ENCODE measurements at places on chromosomes 1 and 21. TPM values are rescaled to one million over a fixed set of nuclear protein-coding genes. Genes with fewer than 3 reads are reported as not detected.

DNA sequence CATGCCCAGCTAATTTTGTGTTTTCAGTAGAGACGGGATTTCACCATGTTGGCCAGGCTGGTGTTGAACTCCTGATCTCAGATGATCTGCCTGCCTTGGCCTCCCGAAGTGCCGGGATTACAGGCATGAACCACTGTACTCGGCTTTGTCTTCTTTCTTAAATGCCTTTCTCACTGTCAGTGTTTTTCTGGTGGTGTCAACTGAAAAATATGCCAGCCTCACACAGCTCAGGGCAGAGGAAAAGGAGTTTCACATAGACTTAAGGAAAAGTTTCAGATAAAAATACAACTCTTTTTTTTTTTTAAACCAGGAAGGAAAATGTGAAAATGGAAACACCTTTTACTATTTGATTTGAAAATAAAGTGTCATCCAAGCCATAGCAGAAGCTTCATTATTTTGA, 4.6 kb upstream of the MAB21L3 start:
- no peak for DNase-seq

- DNase-seq = no peak
These were observed 90.8 kb upstream of the SLC25A33 start for GRCh38 chr1:9448132-9449109.

DNA sequence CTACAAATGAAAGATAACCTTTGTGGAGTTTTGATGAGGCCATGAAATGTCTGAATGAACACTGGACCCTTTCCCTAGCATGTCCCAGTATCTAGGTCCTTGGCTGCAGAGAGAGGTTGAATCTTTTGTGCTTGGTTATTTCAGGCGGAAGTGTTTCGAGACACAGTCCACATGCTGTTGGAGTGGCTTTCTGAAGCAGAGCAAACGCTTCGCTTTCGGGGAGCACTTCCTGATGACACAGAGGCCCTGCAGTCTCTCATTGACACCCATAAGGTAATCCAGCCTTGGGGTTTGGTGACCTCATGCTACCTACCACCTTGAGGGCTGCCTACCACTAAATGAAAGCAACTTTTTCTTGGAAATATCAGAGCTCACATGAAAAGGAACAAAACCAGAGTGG, 38.9 kb upstream of the BMP8A start:
- DNase-seq = no peak

DNA sequence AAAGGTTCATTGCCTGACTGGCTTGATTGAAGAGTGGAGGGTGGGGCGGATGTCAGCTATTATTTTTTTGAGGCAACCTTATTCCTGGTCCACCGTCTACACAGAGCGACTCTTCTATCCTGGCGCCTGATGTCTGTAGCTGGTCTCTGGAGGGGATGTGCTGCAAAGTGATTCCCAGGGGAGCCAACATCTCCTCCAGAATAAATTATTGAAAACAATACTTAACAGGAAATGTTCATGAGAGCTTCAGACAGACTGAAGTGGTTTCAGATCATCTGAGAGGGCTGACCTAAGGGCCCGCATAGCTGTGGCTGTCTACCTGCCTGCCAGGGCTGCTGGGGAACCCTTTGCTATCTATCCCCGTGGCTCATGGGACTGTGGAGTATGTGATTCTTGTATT, 66.7 kb downstream of the TEX35 start:
- DNase-seq = no peak

- no peak for DNase-seq
These were observed 64.7 kb downstream of the VPS26C start for GRCh38 chr21:37202221-37203110.

DNA sequence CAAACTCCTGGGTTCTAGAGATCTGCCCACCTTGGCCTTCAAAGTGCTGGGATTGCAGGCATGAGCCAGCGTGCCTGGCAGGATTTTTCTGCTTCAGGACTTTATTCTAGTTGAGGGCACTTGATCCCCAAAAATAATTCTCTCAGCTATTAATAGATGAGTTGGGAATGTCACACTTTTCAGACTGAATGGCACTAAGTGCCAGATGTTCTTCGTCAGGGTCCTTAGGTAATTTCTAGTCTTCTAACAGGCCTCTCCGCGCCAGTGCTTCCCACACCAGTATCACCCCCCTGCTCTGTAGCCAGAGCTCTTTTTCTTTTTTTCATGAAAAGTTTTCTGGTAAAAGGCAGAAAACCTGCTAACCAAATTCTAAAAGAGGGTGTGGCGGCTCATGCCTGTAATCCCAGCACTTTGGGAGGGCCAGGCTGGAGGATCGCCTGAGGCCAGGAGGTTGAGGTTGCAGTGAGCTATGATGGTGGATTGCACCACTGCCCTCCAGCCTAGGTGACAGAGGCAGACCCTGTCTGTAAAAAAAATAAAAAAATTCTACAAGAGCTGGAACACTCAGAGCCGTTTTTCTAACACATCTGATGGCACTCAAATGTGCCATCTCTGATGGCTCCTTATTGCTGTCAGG, 6.1 kb upstream of the SARS1 start:
- DNase-seq = no peak

- no peak for DNase-seq
These were observed 225.4 kb upstream of the NRIP1 start for GRCh38 chr21:15289896-15290841.

DNA sequence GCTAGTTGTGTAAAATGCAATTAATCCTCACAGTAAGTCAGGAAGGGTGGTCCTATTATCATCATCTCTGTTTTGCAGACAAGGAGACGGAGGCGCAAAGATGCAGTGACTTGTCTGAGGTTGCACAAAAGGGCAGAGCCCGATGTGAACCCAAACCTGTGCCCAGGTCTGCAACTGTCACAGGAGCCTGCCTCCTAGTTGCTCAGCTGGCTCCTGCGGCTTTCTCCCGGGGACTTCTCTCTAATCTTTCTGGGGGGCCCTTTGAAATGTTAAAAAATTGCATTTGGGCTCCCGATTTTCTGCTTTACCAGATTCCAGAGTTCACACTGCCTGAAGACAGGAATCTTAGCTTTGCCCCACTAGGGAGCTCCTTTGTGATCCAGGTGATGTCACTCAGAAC, 9.4 kb downstream of the CNR2 start:
- DNase-seq = no peak

DNA sequence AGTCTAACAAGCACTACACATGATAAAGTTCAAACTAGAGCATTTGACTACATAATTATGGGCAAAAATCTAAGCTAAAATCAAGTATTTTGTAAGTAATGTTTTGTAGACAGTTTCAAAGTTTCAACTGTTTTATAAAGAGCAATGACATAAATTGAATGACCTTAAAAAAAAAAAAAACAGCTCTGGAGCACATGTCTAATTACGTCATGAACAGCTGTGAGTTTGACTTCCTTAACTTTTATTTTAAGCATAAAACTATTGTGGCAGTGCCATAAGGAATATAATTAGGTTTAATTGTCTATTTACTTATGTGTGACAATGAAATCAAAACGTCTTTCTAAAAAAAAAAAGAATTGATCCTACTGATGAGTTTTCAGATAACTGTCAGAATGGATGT, 272.5 kb upstream of the LRRC7 start:
- no peak for DNase-seq

- DNase-seq = no peak
These were observed 280.7 kb downstream of the LMX1A start for GRCh38 chr1:165075725-165076370.

The SCAF4 gene
- 17.4 TPM for total RNA-seq

The CAMK2N1 gene
- 26.9 TPM for total RNA-seq

GRCh38 chr1:92679980-92680379, 104.9 kb downstream of the EVI5 start:
- no peak for DNase-seq

- no peak for DNase-seq
These were observed 89.3 kb downstream of the HMCN1 start for GRCh38 chr1:185823467-185823866.

GRCh38 chr21:34511787-34512455, at the start of gene KCNE1:
Gene KCNE1, minus strand, starts transcription at chr21:34512210. Its CDS starts 62,576 bp downstream, at chr21:34449634.
- DNase-seq = no peak

DNA sequence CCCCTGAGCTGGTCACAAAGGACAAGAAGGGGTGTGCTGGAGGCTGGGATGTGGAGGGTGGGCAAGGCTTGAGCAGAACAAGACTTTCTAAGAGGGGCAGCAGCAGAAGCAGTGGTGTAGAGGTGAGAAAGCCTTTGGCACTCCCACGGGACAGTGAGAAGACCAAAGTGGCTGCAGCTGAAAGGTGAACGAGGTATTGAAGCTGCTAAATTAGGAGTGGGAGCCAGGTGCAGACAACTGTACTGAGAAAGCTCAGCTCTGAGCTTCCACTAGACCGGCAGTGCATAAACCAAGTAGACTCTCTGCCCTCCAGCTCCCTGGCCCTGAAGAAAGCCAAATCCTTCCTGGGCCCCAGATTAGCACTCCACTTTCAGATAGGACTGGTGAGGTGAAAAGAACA, 93.0 kb downstream of the VWA5B1 start:
- DNase-seq = no peak

DNA sequence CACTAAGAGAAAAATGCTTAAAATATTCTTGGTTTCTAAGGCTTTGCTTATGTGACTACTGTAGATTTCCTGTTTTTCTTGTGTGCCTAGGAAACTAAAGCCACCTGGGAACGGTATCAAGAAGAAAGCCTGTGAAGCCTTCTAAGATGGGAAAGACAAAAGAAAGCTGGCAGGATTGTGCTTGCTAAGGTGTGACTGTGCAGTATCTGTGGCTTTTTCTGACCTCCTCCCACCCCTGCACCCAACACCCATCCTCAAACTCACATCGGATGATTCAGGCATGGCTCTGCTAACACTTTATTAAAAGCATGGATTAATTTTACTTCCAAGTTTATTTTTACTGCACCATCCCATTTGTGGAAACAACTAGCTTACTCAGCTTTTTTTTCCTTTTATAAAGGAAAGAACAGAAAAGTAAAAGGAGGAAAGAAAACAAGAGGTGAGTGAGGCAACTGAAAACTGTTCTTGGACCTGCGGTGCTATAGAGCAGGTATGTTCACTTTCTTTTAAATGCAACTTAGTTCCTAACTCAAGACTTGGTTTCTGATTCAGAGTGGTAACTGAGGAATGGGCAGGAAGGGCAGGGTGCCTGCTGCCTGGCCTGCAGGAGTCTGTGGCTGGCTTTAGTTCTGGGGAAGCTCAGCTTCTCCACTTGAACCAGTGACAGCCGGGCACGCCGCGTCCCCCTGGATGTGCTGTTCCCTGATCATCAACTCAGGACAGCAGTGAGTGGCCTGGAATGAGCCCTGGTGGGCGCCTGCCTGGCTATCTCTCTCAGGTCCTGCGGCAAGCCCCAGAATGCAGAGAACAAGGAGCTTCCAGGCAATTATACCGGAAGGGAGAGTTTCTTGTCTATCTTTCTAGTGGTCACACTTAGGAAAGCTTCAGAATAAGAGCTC, at the start of gene GBP6:
GBP6 (plus strand) TSS at position 422 of the 899 bp plus-strand sequence. CDS start 4,493 bp downstream, outside the sequence.
- DNase-seq = no peak

The MTR gene
- 30.5 TPM for total RNA-seq

The QSOX1 gene
- total RNA-seq = 67.5 TPM

DNA sequence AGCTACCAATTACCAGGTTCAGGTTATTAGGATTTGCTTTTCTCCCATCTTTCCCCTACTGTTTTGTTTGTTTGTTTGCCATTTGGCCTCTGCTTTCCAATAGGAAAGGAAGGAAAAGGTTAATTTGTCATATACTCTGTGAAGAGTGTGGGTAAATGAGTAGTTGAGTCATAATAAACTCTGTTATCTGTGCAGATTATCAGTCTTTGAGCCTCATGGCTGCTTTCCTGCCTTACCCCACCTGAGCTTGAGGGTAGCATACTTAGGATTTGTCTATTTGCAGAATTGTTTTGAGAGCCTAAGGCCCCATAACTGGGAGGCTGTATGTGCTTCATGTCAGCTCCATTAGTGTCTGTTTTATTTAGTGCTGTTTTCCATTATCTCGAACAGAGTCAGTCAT, 32.9 kb upstream of the SNX27 start:
- DNase-seq = no peak

The A3GALT2 gene
- not detected for total RNA-seq

- DNase-seq = no peak
These were observed 510.2 kb downstream of the KCNT2 start for GRCh38 chr1:196098000-196098399.

The HMGN2 gene
- total RNA-seq = 261 TPM

The EPHB2 gene
- total RNA-seq = 4.6 TPM

DNA sequence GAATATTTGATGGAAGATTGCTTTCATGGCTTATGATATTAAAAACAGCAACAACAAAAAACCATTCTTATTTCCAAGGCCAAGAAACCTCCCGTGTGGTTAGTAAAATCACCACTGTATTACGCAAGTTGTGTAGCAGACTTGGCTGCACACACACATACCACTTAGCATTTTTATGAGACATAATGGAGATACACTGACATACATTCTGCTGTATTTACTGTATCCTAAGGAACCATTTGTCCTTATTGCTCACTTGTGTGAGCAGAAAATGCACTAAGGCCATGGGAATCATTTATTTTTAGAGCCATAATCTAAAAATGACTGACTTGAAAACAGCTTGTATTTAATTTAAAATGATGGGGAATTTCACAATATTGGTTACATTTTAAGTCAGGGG, 584 bp upstream of the C1orf141 start:
- DNase-seq = no peak

DNA sequence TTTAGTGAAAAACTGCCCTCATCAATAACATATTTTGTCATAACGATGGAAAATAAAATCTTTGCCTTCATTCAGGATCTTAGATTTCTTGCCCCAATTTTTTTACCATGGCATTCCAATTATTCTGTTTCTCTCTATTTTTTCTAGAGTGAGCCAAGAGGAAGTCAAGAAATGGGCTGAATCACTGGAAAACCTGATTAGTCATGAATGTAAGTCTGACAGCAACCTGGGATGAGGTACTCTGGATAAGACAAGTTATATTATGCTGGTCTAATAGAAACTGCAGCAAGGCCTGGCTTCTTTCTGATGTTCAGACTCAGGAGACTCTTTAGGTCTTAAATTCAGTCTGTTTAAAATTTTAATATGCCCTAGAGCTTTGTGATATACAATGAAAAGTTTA, 3.5 kb downstream of the RGS4 start:
- no peak for DNase-seq

The TXNDC12 gene
- total RNA-seq = 35.1 TPM

DNA sequence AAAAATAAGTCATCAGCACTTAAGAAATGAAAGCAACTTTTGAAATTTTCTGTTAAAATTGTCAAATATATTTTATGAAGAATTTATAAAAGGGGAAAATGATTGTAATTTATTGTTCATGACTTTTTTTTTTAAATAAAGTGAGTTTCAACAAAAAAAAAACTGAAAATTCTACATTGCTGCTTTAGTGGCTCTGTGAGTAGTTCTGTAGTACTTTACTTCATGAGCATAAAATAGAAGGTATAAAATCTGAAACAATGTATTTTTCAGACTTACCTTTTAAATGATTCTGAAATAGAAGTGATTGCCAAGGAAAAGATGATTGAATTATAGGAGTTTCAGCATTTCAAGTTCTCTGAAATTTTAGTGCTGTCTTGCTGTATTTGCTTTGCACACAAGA, 13.8 kb downstream of the PDIK1L start:
- no peak for DNase-seq

GRCh38 chr1:211527006-211527405, 35.0 kb upstream of the RD3 start:
- DNase-seq = no peak

GRCh38 chr1:231522931-231523642, 5.4 kb upstream of the TSNAX start:
- no peak for DNase-seq

GRCh38 chr1:154808909-154809262, 61.2 kb downstream of the KCNN3 start:
- DNase-seq = no peak

The CNKSR1 gene
- total RNA-seq = 28.2 TPM

GRCh38 chr1:191857600-191857999, 300.7 kb upstream of the RGS18 start:
- no peak for DNase-seq

GRCh38 chr1:67214420-67215174, 48.3 kb downstream of the IL23R start:
- no peak for DNase-seq

- no peak for DNase-seq
These were observed 96.0 kb upstream of the PAXBP1 start for GRCh38 chr21:32867597-32867996.

Data from breast epithelium (tissue), 4 donors.